Stimulated activated CD8-positive, alpha-beta memory T cell treated with anti-CD3 and anti-CD28 coated beads, Interleukin-12 subunit alpha, Interleukin-12 subunit beta, amount 100 ng/mL, for 1 hour (primary cell): ENCODE measurements at places on chromosomes 2 and 18.

- DNase-seq = no peak
Measured at GRCh38 chr2:104337869-104338268, 516.0 kb upstream of the POU3F3 start.

GRCh38 chr18:9653390-9653789, 39.0 kb upstream of the PPP4R1 start:
- no peak for DNase-seq

DNA sequence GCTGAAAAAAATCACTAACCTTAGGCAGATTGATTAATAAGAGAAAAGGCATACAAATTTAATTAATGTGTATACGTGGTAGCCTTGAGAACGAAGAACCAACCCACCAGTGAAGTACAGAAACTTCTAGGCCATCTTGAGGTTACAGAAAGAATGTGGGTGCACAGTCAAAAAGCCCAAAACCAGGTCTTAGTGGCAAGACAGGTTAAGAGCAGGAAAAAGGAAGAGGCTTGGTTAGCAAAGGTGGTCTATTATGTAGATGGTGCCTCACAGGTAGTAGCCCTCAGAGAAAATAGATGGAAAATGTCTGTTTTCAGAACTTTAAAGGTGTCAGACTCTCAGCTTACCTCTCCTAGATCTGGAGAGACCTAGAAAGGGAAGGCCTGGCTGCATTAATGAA, 22.0 kb upstream of the SLC35G4 start:
- DNase-seq = no peak

- DNase-seq = no peak
Measured at GRCh38 chr2:60821587-60822302, 59.6 kb upstream of the REL start.

DNA sequence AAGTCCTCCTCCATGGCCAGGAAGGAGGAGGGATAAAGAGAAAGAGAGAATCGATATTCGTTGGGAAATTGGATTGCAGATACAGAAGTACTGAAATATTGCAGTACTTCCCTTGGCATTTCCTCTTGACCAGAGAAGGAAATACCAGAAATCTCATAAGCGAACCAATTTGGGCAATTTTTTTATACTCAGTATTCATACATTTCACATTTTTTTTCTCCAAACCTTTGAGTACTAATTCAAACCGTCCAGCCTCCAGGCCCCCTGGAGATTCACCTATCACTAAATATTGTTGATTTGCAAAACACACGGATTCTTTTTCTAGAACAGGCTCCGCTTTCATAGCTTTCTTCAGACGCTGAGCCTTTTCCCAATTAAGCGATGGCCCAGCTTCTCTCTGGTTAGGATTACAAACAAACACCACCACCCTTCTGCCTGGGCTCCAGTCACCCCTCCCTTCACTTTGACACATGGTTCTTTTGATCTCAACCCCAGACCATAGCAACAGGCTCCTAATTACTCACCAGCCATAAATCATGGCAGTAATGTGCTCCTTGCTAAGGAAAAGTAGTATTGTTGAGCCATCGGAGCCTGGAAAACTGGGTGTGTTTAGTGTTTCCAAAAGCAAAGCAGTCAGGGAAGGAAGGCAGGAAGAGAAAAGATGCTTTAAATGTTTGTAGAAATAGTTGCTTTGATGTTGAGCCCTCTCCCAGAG, 138.4 kb upstream of the CCDC68 start:
- DNase-seq = no peak

DNA sequence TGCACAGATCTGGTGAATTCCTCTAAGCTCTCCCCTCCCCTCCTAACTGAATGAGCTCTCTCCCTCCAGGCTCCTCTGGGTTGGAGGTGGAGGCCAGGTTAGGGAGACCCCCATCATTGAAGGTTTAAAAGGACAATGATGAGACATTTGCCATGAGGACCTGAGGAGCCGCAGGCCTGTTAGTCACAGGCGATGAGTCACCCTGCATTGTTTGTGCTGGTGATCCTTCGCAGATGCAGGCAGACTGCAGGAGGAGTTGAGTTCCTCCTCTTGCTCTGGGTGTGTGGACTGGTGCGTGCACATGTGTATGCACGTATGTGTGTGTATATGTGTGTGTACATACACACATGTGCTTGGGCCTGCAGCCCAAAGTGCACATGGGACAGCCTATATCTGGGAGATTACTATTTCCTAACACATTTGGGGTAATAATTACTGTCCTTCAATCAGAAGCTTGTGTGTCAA, 42.0 kb downstream of the MCFD2 start:
- DNase-seq = peak; percentile 10

GRCh38 chr2:120893811-120894584, 158.3 kb downstream of the GLI2 start:
- no peak for DNase-seq

DNA sequence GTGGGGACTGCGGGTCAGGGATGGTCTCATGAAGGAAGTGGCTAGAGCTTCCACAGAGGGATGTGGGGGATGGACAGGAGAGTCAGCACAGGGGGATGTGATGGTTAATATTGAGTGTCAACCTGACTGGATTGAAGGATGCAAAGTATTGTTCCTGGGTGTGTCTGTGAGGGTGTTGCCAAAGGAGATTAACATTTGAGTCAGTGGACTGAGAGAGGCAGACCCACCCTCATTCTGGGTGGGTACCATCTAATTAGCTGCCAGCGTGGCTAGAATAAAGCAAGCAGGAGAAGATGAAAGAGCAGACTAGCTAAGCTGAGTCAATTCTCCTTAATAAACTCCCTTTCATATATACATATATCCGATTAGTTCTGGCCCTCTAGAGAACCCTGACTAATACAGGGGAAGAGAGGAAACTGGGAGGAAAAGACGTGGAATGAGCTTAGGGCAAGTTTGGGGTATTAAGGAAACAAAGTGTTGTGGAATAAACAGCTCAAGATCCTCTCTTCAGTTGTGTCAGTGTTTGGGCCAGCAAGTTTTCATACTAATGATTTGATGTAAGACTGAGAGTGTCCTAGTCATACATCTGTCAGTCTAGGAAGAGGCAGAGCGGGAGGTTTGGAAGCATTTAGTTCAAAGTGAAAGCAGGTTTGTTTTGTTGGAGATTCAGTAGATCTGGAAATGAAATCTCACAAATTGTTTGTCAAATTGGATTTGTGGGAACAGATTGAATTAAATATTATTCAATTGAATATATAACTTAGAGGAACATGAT, 135.2 kb upstream of the NT5C1B start:
- no peak for DNase-seq
